Hair follicular keratinocyte (primary cell): ENCODE measurements at places on chromosomes 12 and 14. TPM values are rescaled to one million over a fixed set of nuclear protein-coding genes. Genes with fewer than 3 reads are reported as not detected.

The NEK9 gene
- 11.4 and 20.8 TPM in 2 replicates for total RNA-seq

The ERBB3 gene
- total RNA-seq, result 6.2 and 14.0 TPM in 2 replicates

The ACTR6 gene
- 17.6 and 19.8 TPM in 2 replicates for total RNA-seq

The AMIGO2 gene
- total RNA-seq, result 64.2 and 65.2 TPM in 2 replicates

The PAPLN gene
- 0.86 and 0.99 TPM in 2 replicates for total RNA-seq

The ADCY6 gene
- total RNA-seq, result 5.7 and 11.2 TPM in 2 replicates

The NPAS3 gene
- not detected in 2 replicates for total RNA-seq

The SYCP3 gene
- total RNA-seq, result not detected in 2 replicates

The PRR4 gene
- 0.31 TPM in 1 of 2 replicates, not detected in the other for total RNA-seq

The OR4K14 gene
- total RNA-seq, result not detected in 2 replicates

The PIANP gene
- not detected in 2 replicates for total RNA-seq

The TBPL2 gene
- not detected in 2 replicates for total RNA-seq

The CCDC175 gene
- total RNA-seq, result not detected in 2 replicates

The TCL1B gene
- not detected in 2 replicates for total RNA-seq

The CYP46A1 gene
- total RNA-seq, result not detected in 2 replicates

The DTX1 gene
- not detected in 2 replicates for total RNA-seq

The MAP4K5 gene
- 38.1 and 64.1 TPM in 2 replicates for total RNA-seq

The ISCA2 gene
- 17.8 and 21.3 TPM in 2 replicates for total RNA-seq

The A2M gene
- total RNA-seq, result 0.04 TPM in 1 of 2 replicates, not detected in the other

The BIN2 gene
- not detected in 2 replicates for total RNA-seq

The KCNC2 gene
- not detected in 2 replicates for total RNA-seq

The SLC17A8 gene
- total RNA-seq, result not detected in 2 replicates

The SLC8A3 gene
- 0.04 and 0.08 TPM in 2 replicates for total RNA-seq

The ACVRL1 gene
- 0.08 and 0.61 TPM in 2 replicates for total RNA-seq

The NRL gene
- 1.2 and 2.2 TPM in 2 replicates for total RNA-seq

The E2F7 gene
- total RNA-seq, result 7.8 and 10.8 TPM in 2 replicates

The WNT5B gene
- 19.9 and 24.6 TPM in 2 replicates for total RNA-seq

The NR1H4 gene
- not detected in 2 replicates for total RNA-seq

The FOXM1 gene
- 12.4 and 46.7 TPM in 2 replicates for total RNA-seq

The TBK1 gene
- total RNA-seq, result 15.2 and 16.5 TPM in 2 replicates

The TSPAN9 gene
- 12.5 and 13.0 TPM in 2 replicates for total RNA-seq

The SYT1 gene
- 1.9 and 4.1 TPM in 2 replicates for total RNA-seq

The TAS2R31 gene
- total RNA-seq, result 0.39 TPM in 1 of 2 replicates, not detected in the other

The MARCHF9 gene
- 6.1 and 9.1 TPM in 2 replicates for total RNA-seq

The ADSS1 gene
- 0.91 and 5.7 TPM in 2 replicates for total RNA-seq

The BDKRB1 gene
- total RNA-seq, result 6.2 and 8.7 TPM in 2 replicates

The APOF gene
- total RNA-seq, result not detected in 2 replicates

The ST8SIA1 gene
- 2.1 and 4.7 TPM in 2 replicates for total RNA-seq

The GRIP1 gene
- total RNA-seq, result 4.1 and 4.7 TPM in 2 replicates

The TARBP2 gene
- 34.8 and 43.0 TPM in 2 replicates for total RNA-seq

The WSCD2 gene
- not detected in 2 replicates for total RNA-seq

The RPL41 gene
- total RNA-seq, result 4,093 and 5,143 TPM in 2 replicates

The CMKLR1 gene
- total RNA-seq, result 0.34 TPM in 1 of 2 replicates, not detected in the other

The AMDHD1 gene
- total RNA-seq, result 0.39 and 0.46 TPM in 2 replicates
